ENCODE measurements at places on chromosomes 4 and X.

GRCh38 chr4:5619913-5620625 lies 88.3 kb downstream of the EVC2 start:
- DNase-seq, result no peak

DNA sequence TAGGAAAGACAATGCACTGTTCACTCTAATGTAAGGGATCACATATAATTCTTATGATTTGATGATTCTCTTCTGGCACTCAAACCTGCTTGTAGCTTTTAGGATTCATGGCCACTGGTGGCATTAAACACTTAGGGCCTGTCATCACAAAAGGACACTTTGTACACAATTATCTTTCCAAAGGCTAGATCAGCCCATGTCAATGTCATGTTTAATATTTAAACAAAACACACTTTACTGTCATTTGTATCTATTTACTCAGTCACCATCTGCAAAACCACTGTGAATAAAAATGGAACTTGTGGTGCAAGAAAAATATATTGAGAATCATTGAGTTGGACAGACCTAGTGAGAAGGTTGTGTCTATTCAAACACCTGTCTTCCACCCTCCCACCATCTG lies 83.6 kb upstream of the TTC29 start:
- DNase-seq, result no peak

GRCh38 chr4:1465173-1466033 lies 59.2 kb upstream of the NKX1-1 start:
- no peak for DNase-seq

GRCh38 chrX:95953564-95953963 lies 731.1 kb upstream of the DIAPH2 start:
- DNase-seq, result no peak

GRCh38 chrX:41352329-41352838 lies 18.4 kb downstream of the DDX3X start:
- no peak for DNase-seq

GRCh38 chr4:152849350-152849749 lies 69.6 kb downstream of the ARFIP1 start:
- no peak for DNase-seq

GRCh38 chr4:182318256-182318655 lies 75.1 kb downstream of the TENM3 start:
- DNase-seq, result no peak

DNA sequence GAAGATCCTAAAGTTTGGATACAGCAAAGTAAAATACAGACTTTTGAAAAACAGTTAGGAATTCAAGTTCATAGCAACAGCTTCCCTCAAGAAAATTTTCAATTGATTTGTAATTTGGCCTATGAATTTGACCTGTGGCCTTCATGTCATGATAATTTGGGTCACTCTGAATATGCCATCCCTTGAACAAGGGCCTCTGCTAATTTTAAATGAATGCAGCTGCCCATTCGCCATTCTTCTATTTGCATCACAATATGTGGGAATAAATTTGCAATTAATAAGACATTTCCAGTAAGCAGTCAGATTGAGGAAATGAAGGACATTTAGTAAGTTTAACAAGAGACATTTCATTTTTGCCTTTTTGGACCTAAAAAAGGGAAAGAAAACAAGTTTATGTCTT lies 1.9 kb upstream of the REST start:
- DNase-seq, result no peak

- DNase-seq, result no peak
Observed at GRCh38 chr4:108890484-108890881, 127.6 kb upstream of the ETNPPL start.

GRCh38 chrX:30822068-30822681 lies 66.9 kb downstream of the TAB3 start:
- DNase-seq, result no peak

DNA sequence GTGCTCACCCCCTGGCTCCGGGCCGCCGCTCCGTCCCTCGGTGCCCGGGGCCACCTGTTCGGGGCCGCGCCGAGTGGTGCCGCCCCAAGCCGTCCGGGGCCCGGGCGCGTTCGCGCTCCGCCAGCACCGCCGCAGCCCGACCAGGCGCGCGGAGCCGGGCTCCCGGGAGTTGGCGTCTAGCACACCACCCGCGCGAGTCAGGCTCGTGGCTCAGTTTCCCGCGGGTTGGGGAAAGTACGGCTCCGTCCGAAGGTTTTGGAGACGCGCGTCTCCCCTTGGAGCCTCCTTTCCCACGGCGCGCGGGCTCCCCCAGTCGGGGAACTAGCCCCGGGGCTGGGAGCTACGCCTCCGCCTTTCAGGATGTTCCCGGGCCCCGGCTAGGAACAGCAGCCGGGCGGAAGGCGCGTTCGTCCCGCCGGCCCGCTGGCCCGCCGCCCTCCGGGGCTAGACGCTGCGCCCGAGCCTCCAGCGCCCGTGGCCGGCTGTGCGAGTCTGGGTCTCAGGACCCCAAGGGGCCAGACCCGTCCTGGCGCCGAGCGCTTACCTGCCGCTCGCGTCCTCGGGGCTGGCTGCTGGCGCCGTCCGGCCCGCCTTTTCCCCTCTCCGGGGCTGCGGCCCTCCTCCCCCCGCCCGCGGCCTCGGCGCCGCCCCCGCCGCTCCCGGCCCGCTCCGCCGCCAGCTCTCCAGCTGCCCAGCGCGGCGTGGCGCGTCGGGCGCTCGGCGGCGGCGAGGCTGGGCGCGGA lies at the start of gene ADGRG2:
Gene ADGRG2, minus strand, starts transcription at position 571 of the 743 bp plus-strand sequence. CDS start 53,634 bp downstream, outside the sequence.
- no peak for DNase-seq

GRCh38 chrX:115226929-115227328 lies 7.0 kb downstream of the LRCH2 start:
- no peak for DNase-seq

DNA sequence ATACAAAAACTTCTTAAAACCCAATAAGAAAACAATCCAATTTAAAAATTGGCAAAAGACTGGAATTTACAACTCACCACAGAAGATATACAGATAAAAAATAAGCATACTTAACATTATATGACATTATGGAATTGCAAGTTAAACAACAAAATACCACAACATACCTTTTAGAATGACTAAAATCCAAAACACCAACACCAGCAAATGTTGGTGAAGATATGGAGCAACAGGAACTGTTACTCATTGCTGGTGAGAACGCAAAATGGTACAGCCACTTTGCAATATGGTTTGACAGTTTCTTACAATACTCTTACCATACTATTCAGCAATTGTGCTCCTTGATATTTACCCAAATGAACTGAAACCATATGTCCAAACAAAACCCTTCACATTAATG lies 112.4 kb downstream of the ADGRL3 start:
- DNase-seq, result no peak

- DNase-seq, result no peak
Observed at GRCh38 chr4:65791812-65792308, 121.6 kb upstream of the EPHA5 start.

DNA sequence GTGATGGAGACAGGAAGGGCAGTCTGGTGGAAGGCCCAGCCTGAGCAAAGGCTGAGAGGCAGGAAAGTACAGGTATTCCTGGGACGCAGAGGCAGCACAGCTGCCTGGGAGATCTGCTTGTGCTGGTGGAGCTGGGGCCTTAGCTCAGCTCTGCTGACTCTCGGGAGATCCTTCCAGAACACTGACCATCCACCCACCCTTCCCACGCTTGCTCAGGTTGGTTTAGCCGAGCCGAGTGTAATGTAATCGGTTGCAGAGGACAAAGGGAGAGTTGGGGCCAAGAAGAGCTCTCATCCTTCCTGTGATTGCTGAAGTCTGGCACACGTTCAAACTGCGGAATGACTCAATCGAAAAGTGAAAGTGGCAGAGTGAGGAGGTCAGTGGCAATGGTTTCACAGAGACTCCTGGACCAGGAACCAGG lies 43.1 kb upstream of the GPR78 start:
- no peak for DNase-seq

DNA sequence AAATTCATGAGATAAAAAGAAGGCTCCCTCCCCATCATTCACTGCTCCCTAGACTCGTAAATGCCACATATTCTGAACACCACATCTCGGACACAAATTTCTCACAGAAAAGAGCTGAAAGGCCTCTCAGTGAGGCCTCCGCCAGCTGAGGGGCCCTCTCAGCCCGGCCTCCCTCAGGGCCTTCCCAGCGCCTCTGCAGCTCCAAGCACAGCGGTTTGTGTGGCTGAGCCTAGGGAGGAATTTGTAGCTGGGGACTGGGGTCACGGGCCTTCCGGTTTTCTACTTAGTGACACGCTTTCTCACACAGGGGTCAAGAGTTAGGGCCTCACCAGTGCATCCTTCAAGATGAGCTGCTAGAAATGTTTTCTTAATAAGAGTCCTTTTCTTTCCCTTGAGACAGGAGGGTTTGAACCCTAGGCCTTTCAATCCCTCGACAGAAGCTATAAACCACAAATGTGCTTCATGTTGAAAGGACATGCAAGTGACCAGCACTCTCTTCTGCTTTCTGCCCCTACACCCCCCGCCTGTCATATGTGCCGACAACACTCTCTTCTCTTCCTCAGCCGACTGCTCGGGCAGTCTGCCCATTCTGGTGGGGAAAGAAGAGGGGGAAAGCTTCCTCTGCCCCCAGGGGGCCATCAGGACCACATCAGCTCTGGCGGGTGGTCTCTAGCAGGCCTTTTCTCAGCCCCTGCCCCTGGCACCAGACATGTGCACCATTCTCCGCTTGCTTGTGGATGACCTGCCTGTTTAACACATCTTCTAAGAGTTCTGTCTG lies 104.9 kb downstream of the CHIC2 start:
- no peak for DNase-seq

DNA sequence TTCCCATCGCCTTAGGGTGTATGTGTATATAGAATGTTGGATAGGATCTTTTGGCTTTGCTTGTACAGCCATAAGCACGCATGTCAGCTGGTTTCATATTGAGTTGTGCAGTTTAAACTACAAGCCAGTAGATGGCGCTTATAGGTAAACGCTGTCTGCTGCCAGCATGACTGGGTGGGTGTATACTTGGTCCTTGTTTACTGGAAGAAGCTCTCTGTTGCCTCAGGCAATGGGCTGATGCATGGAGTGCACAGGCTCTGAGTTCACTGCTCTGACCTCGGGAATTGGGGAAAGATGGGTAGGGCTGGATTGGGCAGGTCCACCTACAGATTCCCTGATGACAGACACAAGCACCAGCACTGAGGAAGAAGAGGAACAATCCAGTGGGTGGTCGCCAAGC lies 831.5 kb downstream of the STIM2 start:
- no peak for DNase-seq

DNA sequence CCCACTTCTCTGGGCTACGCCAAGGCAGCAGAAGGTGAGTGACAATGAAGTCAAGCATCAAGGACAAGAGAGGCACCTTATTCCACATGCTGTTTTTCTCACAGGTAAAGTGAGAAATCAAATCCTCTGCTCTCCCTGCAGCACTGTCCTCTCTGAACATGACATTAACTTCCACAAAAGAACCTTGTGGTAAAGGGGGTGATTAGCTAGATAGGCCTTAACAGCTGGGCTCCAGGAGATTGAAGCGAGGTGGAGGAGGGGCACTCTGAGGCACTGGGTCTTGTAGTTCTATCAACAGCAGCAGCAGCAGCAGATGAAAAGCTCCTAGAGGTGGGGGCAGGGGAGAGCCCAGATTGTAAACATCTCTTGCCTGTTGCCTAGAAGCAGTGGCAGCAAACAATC lies 96.8 kb upstream of the CXXC4 start:
- DNase-seq, result no peak

DNA sequence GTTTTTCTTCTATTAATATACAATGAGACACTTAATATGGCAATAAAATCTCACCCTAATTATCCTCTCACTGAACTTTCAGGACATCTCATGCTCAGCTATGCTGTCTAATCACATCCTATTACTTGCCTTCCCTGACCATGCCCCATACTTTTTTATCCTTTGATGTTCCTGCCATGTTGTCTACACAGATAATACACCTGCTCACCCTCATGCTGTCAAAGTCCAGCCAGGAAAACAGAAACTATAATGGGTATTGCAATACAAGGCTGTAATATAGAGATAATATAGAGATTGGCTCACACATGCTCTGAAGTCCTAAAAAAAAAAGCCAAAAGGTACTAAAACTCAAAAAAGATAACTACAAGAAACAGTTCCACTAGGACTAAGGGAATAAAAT lies 305.4 kb downstream of the PRDM5 start:
- no peak for DNase-seq

GRCh38 chrX:88424071-88424470 lies 323.0 kb upstream of the CPXCR1 start:
- DNase-seq, result no peak

DNA sequence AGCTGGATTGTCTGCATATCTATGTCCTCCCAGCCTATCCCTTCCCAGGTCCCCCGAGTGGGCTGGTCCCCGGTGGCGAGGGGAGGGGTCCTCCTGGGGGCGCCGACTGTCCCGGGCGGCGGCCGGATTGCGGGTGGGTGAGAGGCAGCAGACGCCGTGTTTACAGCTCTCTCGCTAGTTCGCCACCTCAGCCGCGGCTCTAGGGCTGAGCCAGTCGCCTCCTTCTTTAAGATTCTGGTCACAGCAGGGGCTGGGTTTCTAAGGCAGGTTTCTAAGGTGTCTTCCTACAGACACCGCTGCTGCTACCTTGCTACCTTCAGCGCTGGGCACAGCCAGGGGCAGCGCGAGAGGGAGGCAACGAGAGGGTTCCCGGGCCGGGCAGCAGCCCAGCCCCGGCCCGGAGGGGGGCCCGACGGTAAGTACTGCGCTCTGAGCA lies 57.2 kb downstream of the FRMPD3 start:
- no peak for DNase-seq

DNA sequence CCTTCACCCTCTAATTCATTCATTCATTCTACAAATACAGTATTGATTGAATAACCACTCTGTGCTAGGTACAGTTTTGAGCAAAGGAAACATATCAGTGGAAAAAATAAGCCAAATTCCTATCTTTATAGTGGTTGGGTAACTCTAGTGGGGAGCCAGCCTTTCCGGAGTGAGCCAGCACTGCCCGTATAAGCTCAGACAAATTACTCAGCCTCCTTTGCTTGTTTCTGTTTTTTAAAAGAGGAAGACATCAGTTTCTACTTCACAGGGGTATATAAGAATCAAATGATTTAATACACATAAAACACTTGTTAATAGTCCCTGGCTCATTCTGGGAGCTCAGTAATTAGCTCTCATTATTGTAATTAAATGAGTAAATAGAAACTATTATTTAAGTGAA lies 238.2 kb upstream of the MAD2L1 start:
- DNase-seq, result no peak

GRCh38 chrX:45527834-45528233 lies 327.2 kb upstream of the DIPK2B start:
- DNase-seq, result no peak

- no peak for DNase-seq
Observed at GRCh38 chrX:124268099-124268498, 64.4 kb upstream of the TEX13D start.

GRCh38 chr4:174316954-174317353 lies 33.2 kb downstream of the CEP44 start:
- no peak for DNase-seq

- no peak for DNase-seq
Observed at GRCh38 chr4:155179216-155179615, 29.2 kb upstream of the NPY2R start.

DNA sequence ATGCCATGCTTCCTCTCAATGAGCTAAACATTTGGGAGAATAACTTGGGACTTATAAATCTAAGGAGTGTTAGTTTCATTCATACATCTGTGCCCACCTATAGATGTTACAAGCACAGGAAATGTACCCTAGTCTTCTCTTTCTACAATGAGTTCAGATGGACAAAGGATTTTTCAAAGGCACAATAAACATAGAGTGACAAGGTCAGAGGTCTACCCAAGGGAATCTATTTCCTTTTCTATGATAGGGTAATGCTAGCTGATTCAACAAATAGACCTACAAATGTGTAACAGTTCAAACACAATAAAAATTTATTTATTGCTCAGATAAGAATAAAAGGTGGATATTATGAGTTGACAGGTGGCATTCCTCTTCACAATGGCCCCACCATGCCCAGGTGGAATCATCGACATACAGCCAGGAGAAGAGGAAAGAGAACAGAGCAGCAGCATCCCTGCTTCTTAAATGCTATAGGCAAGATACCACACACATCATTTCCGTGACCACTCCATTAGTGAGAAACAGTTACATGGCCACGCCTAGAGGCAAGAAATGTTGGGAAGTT lies 421.8 kb downstream of the HNRNPD start:
- no peak for DNase-seq
